ENCODE measurements at places on chromosomes 2 and 18.

DNA sequence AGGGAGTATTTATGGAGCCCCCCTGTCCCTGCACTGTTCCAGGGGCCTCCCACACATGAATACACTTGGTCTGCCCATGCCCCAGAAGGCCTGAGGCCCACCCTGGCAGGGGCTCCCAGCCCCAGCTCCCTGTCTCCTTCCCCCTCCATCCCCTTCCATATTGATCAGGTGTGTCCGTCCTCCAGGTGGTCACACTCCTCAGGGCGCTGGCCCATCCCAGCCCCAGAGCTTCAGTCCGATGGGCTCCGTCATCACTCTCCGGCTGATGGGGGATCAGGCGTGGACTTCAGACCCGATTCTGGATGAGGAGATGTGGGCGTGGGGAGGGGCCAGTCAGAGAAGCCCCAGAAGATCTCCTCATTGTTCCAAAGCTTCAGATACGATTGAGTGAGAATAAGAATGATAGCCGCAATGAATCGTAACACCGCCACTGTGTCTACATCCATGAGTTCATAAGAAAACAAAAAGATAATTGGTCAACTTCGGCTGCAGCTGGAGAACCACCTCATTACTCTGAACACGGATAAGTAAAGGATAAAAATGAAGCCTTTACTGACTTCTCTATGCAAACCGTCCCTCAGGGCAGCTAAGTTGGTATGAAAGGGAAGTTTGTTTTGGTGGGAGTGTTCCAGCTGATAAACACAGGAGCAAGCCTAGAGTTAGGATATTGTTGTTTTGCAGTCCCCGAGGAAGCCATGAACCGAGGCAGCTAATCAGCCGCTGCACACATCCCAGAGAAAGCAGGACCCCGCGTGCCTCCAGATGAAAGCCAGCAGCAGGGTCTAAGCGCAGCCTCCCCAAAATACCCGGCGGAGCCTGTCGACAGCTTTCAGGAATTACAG, 279.5 kb downstream of the NDUFA10 start:
- no peak for DNase-seq

DNA sequence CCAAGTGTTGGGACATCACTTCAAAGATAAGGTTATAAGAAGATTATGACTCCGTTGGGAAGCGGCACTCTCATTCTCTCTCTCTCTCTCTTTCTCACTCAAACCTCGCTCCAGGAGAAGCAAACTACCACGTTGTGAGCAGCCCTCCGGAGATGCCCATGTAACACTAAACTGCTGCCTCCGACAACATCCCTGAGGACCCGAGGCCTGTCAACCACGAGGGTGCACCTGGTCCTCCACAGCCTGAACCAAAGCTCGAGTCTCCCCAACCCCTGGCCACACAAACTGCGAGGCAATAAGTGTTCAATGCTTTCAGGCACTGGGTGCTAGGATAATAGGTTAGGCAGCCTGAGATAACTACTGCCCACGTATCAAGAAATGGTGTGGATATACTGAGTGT, 654.5 kb upstream of the ID2 start:
- no peak for DNase-seq

DNA sequence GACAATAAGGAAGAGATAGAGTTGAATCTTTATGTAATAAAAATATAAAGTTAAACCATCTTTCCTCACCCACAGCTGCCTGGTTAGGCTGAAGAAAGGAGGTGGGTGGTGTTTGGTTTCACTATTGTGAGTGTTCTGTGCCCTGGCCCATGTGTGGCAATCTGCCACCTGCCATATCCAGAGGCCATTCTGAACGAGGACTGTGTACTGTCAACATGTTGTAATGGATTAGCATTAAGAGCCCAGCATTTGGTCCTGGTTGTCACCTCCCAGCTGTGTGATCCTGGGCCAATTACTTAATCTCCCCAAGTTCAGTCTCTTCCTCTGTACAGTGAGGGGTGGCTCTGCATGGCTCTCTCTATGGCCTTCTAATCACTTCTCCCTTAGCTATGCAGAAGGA, 118.2 kb upstream of the SEC11C start:
- no peak for DNase-seq

GRCh38 chr2:238774071-238774470, 73.8 kb upstream of the TWIST2 start:
- no peak for DNase-seq

- no peak for DNase-seq
These were observed 248.8 kb downstream of the ACKR3 start for GRCh38 chr2:236818281-236819045.

DNA sequence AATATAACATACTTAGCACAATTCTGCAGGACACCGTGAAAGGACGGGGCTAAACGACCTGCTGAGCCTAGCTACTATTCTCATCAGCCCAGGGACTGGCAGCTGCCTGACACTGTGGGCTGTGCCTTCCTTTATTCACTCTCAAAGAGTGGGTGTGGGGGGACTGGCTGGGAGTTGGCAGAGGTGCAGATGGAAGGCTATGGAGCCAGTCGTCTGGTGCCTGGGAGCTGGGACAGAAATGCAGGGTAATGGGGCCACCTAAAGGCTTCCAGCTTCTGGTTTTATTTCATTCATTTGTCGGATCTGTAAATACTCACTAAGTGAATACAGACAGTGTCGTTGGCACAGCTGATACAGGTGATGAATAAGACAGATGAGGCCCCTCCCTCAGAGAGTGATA, 56.0 kb upstream of the NFU1 start:
- DNase-seq = no peak
